Peyer's patch (tissue), 4 donors: ENCODE measurements at places on chromosomes 1 and 21. TPM values are rescaled to one million over a fixed set of nuclear protein-coding genes. Genes with fewer than 3 reads are reported as not detected.

Gene KRTAP7-1
- total RNA-seq: not detected

Gene SERTAD4
- 0.18 TPM for total RNA-seq

GRCh38 chr1:38991638-38992411, 749 bp downstream of the AKIRIN1 start:
- peak; percentile 29 for DNase-seq

Gene FAM151A
- total RNA-seq: 25.7 TPM

Gene OR2L13
- not detected for total RNA-seq

DNA sequence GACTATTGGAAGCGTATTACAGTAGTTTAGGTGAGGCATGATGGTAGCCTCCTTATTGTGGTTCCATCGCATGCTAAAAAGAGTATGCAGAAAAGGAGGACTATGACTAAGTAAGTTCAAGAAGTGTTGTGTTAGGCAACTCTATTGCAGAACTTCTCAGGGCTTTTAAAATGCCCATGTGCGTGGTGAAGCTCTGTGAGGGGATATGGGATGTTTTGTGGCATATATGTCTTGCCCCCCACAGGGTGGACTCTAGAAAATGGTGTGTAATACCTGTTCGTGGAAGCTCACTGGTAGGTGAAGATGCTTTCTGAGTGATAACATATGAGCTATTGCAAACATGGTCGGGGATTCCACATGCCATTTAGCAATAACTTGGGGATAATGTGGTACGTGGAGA, 31.7 kb downstream of the MAN1A2 start:
- DNase-seq: no peak

- no peak for DNase-seq
Observed at GRCh38 chr21:16154951-16155635, 425.3 kb downstream of the USP25 start.

DNA sequence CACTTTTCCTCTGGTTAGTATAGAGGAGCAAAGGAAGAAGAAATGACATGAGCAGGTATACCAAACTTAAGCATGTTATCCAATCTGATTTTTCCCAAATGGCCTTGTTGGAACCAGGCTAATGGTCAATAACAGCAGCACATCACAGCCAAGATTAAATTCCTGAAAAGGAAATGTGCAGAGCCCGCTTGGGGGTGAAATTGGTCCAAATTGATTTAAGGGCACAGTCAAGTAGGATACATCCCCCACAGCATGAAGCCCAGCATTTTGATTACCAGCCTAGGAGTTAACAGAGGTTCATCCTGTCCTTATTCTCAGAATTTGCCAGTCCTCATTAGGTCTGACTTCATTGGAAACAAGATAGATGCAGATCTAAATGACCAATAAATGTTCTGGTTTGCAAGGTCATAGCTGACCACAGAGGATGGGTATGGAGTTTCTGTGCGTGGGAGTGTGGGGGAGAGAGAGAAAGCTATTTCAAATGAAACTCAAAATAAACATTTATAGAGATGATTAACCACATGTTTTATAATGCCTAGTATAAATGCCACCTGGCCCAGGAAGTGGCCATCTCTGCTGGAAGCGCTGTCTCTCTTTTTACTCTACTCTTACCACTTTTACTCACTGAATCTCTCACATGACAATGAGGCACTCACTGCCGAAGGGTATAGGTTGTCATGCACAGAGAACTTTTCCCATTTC, 38.7 kb downstream of the RGS5 start:
- DNase-seq: no peak

DNA sequence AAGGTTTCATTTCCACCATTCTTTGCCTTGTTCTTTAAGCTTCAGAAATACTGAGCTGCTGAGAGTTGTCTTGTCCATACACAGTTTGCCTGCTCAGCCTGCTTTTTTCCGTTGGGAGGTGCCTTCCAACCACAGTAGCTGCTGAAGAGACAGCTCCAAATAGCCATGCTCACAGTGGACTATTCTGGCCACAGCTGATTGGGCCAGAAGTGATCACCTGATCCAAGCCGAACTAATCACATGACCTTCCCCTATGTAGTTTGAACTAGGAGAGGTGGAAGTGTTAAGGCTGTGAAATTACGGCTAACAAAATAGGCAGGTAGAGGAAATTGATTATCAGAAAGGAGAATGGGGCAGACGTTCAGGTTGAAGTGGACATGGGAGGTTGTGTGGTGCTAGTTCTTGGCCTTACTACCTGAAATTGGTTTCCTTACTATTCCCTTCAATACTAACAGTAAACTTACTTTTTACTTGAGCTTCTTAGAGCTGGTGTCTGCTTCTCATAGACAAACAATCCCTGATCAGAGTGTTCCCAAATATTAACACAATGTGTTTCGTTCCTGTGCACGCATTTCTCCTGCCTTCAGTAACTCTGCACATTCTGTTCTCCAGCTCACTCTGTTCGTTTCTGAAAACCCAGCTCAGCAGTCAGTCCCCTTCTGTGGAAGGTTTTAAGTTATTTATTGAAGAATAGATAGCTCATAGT, 136.1 kb downstream of the RWDD3 start:
- DNase-seq: no peak

Gene HSPG2
- total RNA-seq: 136 TPM
